Epithelial cell of alveolus of lung (primary cell): ENCODE measurements at places on chromosomes 5 and 9. TPM values are rescaled to one million over a fixed set of nuclear protein-coding genes. Genes with fewer than 3 reads are reported as not detected.

RANBP3L gene
- 0.13 TPM in 1 of 2 replicates, not detected in the other for total RNA-seq

DDX4 gene
- total RNA-seq, result not detected in 2 replicates

ZDHHC11 gene
- 1.3 TPM in 1 of 2 replicates, not detected in the other for total RNA-seq

UBE2QL1 gene
- not detected in 2 replicates for total RNA-seq

C9orf50 gene
- total RNA-seq, result 0.13 TPM in 1 of 2 replicates, not detected in the other

NUTM2F gene
- not detected in 2 replicates for total RNA-seq

DRD1 gene
- total RNA-seq, result not detected in 2 replicates

FABP6 gene
- total RNA-seq, result not detected in 2 replicates

RAI14 gene
- 52.1 and 224 TPM in 2 replicates for total RNA-seq

HSPB3 gene
- total RNA-seq, result 2.9 TPM in 1 of 2 replicates, not detected in the other

PCDHGA6 gene
- 1.0 and 3.0 TPM in 2 replicates for total RNA-seq

FOXD4L3 gene
- not detected in 2 replicates for total RNA-seq

ANKRD55 gene
- total RNA-seq, result 0.40 TPM in 1 of 2 replicates, not detected in the other

BRINP1 gene
- total RNA-seq, result 0.48 TPM in 1 of 2 replicates, not detected in the other

FYB1 gene
- total RNA-seq, result under 0.01 TPM in 1 of 2 replicates, not detected in the other

CKMT2 gene
- 1.6 TPM in 1 of 2 replicates, not detected in the other for total RNA-seq

ZNF366 gene
- total RNA-seq, result under 0.01 TPM in 2 replicates

TAF1L gene
- total RNA-seq, result under 0.01 TPM in 1 of 2 replicates, not detected in the other

SCGB3A2 gene
- total RNA-seq, result not detected in 2 replicates

PCDHGA3 gene
- total RNA-seq, result 0.65 and 0.72 TPM in 2 replicates

DAB2 gene
- total RNA-seq, result 23.0 and 44.8 TPM in 2 replicates

GOLGA2 gene
- 77.1 and 120 TPM in 2 replicates for total RNA-seq

PIP5K1B gene
- total RNA-seq, result under 0.01 TPM in 1 of 2 replicates, not detected in the other

PCDHA11 gene
- total RNA-seq, result not detected in 2 replicates

ACTL7A gene
- total RNA-seq, result not detected in 2 replicates

CATSPER3 gene
- not detected in 2 replicates for total RNA-seq

BAAT gene
- 0.13 and 0.56 TPM in 2 replicates for total RNA-seq

TMEM174 gene
- not detected in 2 replicates for total RNA-seq

NOTCH1 gene
- 11.7 and 13.7 TPM in 2 replicates for total RNA-seq

IRGM gene
- 13.3 TPM in 1 of 2 replicates, not detected in the other for total RNA-seq

PCDHB6 gene
- 0.64 TPM in 1 of 2 replicates, not detected in the other for total RNA-seq

PPP3R2 gene
- total RNA-seq, result not detected in 2 replicates

HOMER1 gene
- total RNA-seq, result 4.2 and 5.2 TPM in 2 replicates

POU5F2 gene
- total RNA-seq, result 0.13 and 0.64 TPM in 2 replicates

CTNND2 gene
- total RNA-seq, result not detected in 2 replicates

PCDHA2 gene
- total RNA-seq, result not detected in 2 replicates

CYSTM1 gene
- total RNA-seq, result 6.0 and 23.4 TPM in 2 replicates

SPINK13 gene
- total RNA-seq, result not detected in 2 replicates

GARIN3 gene
- not detected in 2 replicates for total RNA-seq

RNF130 gene
- total RNA-seq, result 25.3 and 56.7 TPM in 2 replicates

PCDHB3 gene
- 0.13 and 0.16 TPM in 2 replicates for total RNA-seq

NRG2 gene
- under 0.01 TPM in 1 of 2 replicates, not detected in the other for total RNA-seq

ORM2 gene
- not detected in 2 replicates for total RNA-seq

SEMA4D gene
- total RNA-seq, result 0.91 and 5.4 TPM in 2 replicates

LCP2 gene
- total RNA-seq, result under 0.01 TPM in 1 of 2 replicates, not detected in the other

ZDHHC11B gene
- not detected in 2 replicates for total RNA-seq

DMGDH gene
- total RNA-seq, result 0.72 and 1.2 TPM in 2 replicates

PAPPA gene
- total RNA-seq, result 161 and 226 TPM in 2 replicates

ACSL6 gene
- total RNA-seq, result not detected in 2 replicates

LIFR gene
- total RNA-seq, result 20.3 and 64.1 TPM in 2 replicates

KIF24 gene
- 2.1 and 2.5 TPM in 2 replicates for total RNA-seq
